Stimulated activated CD8-positive, alpha-beta memory T cell treated with anti-CD3 and anti-CD28 coated beads, Interleukin-2, amount 100 ng/mL, for 1 hour (primary cell): ENCODE measurements at places on chromosomes 1 and 21.

GRCh38 chr1:227925582-227926198 lies 22.0 kb downstream of the WNT9A start:
- DNase-seq = no peak

DNA sequence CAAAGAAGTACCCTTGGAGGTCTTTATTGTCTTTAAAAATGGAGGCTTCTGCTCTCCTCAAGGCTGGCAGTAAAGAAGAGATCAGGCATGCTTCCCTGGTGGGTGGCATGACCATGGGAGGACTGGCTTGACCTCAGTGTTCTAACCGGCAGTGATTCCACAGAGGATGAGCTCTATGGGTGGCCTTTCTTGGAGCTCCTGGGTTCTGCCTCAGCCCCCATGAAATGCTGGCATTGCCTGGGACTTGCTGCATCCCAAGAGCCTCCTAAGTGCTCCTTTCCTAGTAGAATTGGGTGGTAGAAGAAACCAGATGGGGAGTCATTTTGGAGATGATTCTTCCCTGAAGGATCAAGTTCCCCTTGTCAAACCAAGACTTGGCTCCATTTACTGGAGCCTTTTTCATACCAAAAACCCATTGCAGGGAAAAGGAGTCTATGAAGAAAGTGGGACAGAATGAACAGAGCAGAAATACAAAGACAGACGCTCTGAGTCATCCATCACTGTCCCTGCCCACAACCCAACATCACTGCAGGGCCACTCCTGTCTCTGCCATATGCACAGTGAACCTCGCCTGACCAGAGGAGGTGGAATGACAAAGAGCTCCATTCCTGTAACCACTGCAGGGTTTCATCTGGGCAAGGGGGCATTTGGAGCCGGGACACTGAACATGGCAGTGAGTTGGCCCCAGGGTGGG lies 42.4 kb downstream of the RIMS3 start:
- DNase-seq = no peak

- DNase-seq = no peak
Measured at GRCh38 chr1:11738783-11739182, 2.8 kb downstream of the AGTRAP start.

DNA sequence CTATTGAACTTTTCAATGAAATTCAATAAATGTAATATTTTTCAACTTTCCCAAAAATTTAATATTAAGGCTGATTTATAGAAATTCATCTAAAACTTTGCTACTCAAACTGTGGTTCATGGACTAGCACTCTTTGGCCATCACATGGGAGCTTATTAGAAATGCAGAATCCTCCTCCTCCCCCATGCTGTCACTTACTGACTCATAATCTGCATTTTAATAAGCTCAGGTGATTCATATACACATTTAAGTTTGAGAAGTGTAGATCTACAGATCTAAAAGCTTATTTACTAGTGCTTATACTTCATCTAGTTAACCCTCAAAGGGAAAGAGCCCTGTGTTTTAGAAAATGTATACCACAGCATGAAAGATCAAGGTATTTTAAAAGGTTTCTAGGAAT lies 84.3 kb downstream of the HS2ST1 start:
- DNase-seq = no peak

DNA sequence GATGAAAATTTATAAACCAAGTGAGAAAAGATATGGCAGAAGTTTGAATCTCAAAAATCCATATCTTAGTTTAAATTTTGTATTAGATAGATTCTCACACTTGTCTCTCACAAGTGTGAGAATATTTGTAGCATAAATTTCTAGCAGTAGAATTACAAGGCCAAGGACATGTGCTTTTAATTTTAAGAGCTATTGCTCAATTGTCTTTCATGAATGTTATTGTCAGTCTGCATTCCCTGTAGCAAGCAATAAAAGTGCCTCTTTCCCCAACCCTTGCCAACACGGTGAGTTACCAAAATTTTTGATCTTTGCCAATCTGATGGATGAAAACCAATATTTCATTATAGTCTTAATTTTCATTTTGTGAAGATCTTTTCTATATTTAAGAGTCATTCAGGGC lies 64.0 kb downstream of the CTH start:
- no peak for DNase-seq

DNA sequence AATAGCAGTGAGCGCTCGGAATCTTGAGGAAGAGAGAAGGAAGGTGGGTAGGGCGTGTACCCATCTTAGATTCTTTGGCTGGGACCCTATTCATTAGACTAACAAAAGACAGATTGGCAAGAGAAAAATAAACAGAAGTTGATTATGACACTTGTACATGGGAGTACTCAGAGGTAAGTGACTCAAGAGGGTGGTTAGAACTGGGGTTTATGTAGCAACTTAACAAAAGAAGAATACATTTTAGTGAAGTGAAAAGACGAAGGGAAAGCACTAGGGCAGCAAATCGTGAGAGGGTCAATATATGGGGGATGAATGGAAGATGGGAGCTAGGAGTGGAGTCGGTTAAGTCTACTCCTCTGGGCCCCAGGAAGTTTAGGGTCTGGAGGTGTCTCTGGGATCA lies 25.8 kb upstream of the RCC2 start:
- DNase-seq = no peak

DNA sequence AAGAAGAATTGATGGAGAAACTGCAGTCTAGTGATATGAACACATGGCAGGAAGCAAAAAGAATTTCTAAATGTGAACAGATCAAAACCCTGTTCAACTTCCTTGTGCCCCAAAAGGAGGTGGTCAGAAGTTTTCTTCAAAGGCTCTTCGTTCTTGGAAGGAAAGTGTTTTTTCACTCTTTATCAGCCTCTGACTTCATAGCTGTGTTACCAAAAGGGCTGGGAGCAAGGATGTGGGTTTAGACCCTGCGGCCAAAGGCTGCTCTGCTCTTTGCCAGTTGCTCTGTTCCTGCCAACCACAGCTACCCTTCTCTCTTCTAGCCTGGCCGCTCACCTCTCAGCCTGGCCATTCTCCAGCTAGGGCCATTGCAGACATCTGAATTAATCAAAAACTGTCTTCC lies 53.8 kb downstream of the PTGER3 start:
- no peak for DNase-seq

DNA sequence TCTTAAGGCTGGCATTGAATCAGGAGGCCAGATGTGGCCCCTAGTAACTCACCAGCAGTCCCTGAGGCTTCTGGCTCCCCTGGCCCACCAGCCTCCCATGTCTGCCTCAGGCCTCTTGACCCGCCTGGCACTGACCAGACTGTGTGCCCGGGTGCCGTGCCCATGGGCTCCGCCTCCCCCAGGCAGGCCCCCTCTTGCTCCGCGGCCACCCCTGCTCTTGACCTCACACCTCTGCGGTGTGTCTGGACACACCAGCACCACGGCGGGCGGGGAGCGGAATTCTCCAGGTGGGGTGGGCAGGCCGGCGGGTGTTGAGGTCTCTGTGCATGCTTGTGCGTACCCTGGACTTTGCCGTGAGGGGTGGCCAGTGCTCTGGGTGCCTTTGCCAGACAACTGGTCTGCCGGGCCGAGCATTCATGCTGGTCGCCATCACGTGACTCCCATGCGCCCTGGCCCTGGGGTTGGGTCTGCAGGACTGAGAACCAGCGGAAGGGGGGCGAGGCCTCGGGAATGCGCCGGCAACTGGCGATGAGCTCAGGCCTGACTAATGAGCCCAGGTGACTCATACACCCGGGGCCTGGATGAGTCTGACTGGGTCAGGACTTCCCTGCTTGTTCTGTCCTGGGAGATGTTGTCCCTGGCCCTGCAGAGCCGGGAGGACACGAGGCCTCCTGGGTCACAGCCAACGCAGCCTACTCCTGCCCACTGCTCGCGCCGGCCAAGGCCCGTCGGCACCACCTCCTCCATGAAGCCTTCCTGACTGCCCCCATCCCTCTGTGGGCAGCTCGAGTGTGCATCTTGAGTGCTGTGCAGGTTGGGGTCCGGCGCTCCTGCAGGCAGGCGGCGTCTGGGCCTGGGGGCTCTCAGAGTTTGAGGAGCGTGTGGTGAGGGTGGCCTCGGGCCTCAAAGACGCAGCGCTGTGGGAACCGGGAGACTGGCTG lies 22.6 kb downstream of the COL18A1 start:
- DNase-seq = no peak

DNA sequence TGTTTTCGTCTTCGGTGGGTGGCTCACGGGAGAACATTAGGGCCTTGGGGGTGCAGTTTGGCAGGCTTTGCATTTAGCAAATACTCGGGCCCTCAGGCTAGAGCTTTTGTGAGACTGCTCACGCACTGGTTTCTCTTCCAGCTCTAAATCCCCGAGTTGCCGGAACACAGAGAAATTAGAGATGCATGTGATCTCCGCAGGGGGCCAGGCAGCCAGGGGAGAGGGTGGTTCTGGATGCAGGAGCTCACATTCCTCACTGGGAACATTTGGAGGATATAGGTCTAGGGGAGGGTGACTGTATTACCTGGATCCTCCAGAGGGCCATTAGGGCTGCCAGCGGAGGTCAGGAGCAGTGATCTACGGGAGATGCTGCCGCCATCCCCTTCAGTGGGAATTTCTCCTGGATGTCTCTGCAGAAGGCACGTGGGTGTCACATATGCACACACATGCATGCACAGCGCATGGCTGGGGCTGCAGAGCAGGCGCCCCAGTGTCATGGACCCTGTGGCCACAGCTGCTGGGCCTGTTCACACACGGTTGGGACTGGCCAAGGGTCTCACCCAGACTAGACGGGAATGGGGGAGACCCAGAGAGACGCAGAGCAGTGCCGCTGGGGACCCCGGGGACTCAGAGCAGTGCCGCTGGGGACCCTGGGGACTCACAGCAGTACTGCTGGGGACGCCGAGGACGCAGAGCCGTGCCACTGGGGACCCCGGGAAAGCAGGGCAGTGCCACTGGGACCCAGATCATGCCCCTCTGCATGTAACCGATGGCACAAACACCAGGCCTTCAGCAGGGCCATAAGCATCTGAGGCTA lies 258.7 kb downstream of the CAMTA1 start:
- no peak for DNase-seq

DNA sequence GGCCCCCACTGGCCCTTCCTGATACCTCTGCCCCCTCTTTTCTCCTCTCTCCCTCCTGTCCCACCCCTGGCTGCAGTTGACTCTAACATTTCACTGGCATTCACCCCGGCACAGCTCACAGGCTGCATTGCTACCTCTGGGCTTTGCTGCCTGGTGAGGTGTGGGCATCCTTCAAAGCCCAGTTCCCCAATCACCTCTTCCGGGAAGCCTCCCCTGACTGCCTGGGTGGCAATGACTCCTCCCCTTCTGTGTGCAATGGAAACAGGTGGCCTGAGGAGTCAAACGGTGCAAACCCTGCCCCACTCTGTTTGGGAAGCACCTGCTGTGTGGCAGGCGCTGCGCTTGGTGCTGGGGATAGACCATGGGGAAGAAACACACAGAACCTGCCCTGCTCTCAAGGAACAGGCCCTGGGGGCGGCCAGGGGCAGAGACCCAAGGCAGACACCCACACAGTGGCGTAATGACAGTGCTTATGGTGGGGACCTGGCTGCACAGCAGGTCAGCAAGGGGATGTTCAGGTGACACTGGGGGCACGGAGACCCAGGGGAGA lies 39.3 kb upstream of the POFUT2 start:
- no peak for DNase-seq
